Left renal cortex interstitium (tissue), 4 donors: ENCODE measurements at places on chromosomes 1 and 21. TPM values are rescaled to one million over a fixed set of nuclear protein-coding genes. Genes with fewer than 3 reads are reported as not detected.
A peak's percentile ranks its signal among the peaks of the same experiment; 100 is the strongest.

DNA sequence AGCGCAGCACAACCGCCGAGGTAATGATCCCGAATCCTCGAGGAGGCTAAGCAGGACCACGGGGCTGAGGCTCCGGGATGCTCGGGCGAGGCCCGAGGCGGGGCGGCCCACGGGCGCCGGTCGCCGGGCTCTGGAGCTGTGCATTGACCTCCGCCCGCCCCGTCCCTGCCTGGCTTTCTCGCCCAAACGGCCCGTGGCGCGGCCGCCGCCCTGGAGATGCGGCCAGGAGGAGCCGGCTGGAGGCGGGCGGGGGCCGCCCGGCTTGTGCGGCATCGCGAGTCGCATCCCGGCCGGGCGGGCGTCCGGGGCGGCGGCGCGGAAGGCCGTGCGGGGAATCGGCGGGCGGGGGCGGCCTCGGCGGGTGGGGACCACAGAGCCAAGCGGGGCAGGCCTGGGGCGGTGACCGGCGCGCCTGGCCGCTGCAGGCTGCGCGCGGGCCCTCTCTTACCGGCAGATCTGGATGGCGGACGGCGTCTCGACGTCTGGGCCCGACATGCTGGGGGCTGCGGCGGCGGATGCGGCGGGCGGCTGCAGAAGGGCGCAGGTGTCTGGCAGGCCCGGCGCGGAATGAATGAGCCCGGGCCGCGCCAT is 663 bp downstream of the ACOT7 start:
- no peak for DNase-seq

DNA sequence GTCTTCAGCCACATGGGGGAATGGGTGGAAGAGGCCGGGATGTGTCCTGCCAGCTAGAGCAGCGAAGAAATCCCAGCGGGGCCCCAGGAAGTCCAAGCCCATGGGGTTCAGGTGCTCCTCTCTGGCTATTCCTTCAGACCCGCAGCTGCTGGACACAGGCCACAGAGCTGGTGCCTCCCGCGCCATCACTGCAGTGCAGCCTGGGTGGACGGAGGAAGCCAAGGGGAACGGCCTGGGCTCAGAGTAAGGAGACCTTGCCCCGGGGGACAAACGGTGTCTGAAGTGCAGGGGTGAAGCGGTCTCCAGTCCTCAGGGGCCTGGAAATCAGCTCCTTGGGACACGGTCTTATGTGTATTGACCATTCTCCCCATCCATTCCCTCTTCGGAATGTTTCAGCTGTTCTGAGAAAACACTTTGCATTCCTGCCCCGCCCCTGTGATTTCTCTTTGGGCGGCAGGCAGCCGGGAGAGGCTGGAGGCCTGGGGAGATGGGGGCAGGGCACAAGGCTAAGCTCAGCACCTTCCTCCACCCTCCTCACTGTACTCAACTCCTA is 18.4 kb downstream of the MTHFR start:
- DNase-seq = no peak

DNA sequence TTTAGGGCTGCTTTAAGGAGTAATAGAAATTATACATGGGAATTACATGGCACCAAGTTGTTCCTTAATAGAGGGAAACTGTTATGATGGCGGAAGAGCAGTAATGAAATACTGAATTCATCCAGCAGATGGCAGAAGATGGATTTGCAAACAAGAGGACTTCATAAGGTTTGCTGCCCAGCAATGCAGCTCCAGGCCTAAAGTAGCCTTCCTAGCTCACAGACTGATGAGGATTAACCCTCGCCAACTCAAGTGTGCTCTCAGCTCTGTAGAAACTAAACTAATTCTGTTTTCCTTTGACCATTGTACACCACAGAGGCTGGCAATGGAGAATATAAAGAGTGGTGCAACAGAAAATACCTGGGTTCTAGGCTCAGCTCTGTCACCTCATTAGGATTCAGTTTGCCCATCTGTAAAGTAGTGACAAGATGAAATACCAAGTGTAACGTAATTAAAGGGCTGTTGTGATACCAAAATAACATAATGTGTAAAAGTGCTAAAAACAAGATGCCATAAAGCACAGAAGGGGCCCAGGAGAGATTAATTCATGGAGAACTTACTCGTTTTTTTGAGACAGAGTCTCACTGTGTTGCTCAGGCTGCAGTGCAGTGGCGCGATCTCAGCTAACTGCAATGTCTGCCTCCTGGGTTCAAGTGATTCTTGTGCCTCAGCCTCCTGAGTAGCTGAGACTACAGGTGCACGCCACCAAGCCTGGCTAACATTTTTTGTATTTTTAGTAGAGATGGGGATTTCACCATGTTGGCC is 102.4 kb upstream of the SERBP1 start:
- DNase-seq = peak; percentile 68

- no peak for DNase-seq
Measured at GRCh38 chr21:35163411-35163810, 114.3 kb upstream of the RUNX1 start.

Gene DESI2
- polyA plus RNA-seq = 42.7 TPM

Gene APCS
- polyA plus RNA-seq = not detected

DNA sequence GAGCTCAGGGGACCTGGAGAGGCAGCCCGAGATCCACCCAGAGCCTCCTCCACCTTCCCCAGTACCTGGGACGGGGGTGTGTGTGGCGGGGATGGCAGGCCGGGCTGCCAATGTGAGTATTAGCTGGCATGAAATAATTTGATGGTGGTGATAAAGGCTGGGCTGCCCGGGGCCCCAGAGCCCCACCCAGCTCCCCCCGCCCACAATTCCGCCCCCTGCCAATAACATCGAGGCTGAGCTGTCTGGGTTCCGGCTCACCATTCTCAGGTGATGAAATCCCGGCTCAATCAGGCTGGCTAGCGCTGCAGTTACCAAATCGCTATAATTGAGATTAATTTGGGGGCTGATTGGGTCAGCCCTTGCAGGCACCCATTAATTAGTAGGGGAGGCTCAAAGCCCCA is 103.8 kb upstream of the CASZ1 start:
- no peak for DNase-seq

Gene S1PR1
- polyA plus RNA-seq = 19.7 TPM

GRCh38 chr1:119594376-119594775 is 53.7 kb downstream of the ZNF697 start:
- no peak for DNase-seq

- DNase-seq = no peak
Measured at GRCh38 chr1:60280256-60280655, 206.7 kb upstream of the C1orf87 start.
